ENCODE measurements at places on chromosomes 7 and 10. TPM values are rescaled to one million over a fixed set of nuclear protein-coding genes. Genes with fewer than 3 reads are reported as not detected.

GRCh38 chr7:28530175-28530802 is 118.0 kb downstream of the CREB5 start:
- DNase-seq, result no peak

Gene FAM25C
- not detected for total RNA-seq

Gene NOD1
- total RNA-seq, result 2.9 TPM

Gene PPP1R17
- not detected for total RNA-seq

DNA sequence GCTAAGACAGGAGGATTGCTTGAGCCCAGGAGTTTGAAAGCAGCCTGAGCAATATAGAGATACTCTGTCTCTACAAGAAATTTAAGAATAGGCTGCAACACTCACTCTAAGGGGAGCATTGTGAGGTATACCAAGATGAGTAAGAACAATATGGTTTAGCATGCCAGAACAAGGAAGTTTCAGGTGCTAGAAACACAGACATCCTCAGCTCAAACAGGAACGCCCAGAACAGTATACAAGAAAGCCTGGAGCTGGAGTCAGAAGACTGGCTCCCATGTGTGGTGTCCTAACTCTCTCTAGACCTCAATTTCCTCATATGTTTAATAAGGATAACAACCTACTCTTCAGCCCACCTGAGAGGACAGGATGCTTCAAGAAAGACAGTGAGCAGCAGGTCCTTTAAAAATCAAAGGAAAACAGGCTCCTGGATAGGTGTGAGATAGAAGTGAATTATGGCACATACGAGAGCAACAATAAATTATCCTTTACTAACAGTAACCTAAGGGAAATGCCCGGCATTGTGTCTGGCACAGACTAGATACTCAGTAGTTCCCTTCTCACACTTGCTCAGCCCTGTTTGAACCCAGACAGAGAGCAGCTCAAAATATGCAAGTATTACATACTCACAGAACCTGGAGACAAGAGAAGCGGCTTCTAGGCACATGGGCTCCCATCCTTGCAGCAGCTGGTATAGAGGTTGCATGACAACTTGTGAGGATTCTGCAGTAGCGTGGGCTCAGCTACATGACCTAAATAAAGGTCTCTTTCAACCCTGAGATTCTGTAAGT is 45.4 kb downstream of the KAT6B start:
- DNase-seq, result no peak

Gene RNF32
- 0.94 TPM for total RNA-seq

GRCh38 chr10:131825960-131826650 is 74.7 kb upstream of the PPP2R2D start:
- DNase-seq, result no peak

DNA sequence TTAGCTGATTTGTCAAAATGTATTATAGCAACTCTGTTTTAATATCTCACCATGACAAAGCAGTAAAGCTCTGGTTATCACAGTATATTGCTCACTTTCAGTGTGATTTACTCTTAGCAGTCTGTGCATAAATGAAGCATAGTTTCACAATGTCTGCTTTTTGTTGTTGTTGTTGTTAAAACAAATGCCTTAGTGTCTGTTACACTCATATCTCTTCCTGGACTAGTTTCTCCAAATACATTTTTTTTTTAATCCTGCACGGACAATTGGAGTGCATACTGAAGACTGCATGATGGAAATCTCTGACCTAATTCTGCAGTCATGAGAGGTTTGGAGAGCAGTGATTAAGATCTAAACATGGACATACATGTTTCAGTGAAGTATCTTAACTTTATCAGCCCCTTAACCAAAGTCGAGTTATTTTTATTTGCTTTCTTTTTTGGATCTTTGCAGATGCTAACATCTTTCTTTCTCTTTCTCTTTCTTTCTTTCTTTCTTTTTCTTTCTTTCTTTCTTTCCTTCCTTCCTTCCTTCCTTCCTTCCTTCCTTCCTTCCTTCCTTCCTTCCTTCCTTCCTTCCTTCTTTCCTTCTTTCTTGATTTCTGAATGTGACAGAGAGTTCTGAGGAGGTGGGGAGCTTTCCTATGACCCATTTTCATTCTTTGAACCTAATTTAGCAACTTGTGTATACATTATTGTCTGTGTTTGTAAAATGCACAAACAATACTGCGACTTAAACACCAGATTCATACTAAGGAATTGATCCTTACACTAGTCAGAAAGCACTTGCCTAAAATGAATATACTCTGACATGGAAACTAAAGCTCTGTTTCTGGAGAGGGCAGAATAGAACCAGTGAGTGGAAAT is 161.5 kb upstream of the AGR3 start:
- DNase-seq, result peak; percentile 66

Gene HKDC1
- total RNA-seq, result 0.36 TPM

Gene LRIT1
- total RNA-seq, result not detected

Gene KCNIP2
- 0.55 TPM for total RNA-seq

- DNase-seq, result peak; percentile 41
These were observed 1000.7 kb upstream of the LRRN3 start for GRCh38 chr7:110090110-110090820.

DNA sequence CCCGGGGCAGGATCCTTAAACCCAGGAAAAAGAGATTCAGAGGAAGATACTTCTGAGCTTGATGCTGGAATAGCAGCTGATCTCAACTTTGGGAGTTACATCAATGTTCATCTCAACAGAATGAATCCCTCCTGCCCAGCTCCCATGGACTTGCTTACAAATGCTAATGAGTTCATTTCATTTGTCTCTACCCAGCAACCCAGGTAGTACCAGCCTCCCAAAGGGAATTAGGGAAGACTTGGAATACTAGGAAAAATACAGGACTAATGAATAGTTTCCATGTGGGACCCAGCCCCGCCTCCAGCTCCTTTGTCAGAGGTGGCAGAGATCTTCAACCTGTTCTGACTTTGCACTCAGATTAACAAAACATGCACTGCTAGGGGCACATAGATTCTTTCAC is 22.1 kb upstream of the TCF7L2 start:
- DNase-seq, result no peak

Gene MRC1
- not detected for total RNA-seq
